ENCODE measurements at places on chromosomes 13 and 19.

- no peak for DNase-seq
Observed at GRCh38 chr13:59793107-59793506, 370.6 kb downstream of the DIAPH3 start.

GRCh38 chr13:25717666-25718197, 334.1 kb downstream of the SHISA2 start:
- DNase-seq = no peak

DNA sequence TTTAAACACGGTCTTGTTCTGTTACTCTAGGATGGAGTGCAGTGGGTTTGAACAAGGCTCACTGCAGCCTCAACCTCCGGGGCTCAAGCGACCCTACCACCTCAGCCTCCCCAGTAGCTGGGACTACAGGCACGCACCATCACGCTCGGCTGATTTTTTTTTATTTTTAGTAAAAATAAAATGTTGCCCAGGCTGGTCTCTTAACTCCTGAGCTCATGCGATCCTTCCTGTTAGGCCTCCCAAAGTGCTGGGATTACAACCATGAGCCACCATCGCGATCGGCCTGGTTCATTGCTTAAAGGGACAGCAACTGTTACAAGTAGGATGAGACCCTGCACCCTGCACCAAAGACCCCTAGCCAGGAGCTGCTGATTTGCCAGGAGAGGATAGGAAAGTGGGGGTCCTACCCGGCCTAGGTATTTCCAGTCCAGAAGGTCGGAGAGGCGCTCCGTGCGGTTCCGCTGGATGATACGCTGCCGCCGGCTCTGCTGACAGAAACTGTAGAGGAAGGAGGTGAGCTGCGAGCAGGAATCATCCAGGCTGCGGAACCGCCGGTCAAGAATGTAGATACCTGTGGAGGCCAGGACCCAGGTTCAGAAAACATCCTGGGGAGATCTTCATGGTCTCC, 5.1 kb downstream of the FTL start:
- DNase-seq = no peak

DNA sequence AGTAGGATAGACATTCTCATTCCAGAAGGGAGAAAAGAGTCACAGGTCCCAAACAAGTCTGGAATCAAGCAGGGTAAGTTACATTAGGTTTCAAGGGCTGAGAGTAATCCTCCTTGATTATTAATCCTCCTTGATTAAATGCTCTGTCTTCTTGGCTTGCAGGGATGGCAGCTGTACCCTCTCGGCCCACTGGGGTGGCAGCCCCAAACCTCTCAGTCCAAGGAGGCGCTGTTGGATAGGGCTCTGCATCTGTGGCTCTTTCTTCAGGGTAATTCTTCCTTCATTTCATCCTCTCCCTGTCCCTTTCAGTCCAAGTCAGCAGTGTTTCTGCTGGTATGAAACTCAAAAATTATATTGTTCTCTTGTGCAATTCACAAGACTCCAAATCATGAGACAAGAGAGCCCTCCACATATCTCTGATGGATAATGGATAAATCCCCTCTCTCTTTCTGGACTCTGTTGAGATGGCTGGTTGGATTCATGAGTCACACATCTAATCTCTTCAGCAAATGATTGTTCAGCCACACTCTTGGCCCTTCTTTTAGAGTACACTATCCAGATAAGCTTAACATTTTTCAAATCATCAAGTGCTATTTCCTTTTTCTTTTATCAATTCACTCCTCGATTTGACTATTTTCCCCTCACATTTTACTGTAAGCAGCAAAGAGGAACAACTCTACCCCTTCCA, 323.7 kb upstream of the HTR2A start:
- no peak for DNase-seq

DNA sequence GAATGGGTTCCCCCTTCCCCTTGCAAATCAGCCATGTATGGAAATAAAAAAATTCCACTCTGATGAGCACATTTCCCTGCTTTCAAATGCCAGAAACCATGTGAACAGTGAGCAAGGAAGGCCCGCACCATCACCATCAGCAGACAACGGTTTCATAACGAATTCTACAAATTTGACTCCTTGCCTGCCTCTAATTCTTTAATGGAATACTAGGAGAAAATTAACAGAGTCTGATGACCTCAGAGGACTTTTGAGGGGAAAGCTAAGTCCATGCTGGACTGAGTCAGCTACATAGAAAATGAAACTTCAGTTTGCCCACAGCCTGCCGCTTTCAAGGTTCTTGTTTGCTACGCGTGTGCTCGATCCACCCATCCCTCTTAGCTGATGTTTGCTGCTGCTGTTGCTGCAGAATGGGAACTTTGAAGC, 46.7 kb upstream of the KL start:
- DNase-seq = peak; percentile 5

- no peak for DNase-seq
Observed at GRCh38 chr19:18170714-18171255, 2.8 kb upstream of the IFI30 start.

DNA sequence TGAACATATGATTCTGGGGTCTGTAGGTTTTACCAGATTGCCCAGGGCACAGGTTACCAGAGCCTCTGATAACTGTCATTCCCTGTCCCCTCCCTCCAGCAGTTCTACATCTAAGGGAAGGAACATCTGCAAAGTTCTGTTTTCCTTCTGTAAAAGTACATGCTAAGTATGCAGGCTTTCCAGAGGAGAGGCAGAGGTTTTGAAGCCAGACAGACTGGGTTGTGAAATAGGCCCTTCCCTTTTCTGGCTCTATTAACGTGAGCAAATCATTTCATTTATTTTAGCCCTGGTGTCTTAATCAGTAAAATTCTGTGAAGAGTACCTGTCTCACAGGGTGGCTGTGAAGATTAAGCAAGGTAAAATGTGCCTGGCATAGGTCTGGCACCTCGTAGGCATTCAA, 66.1 kb upstream of the C1QTNF9 start:
- no peak for DNase-seq

DNA sequence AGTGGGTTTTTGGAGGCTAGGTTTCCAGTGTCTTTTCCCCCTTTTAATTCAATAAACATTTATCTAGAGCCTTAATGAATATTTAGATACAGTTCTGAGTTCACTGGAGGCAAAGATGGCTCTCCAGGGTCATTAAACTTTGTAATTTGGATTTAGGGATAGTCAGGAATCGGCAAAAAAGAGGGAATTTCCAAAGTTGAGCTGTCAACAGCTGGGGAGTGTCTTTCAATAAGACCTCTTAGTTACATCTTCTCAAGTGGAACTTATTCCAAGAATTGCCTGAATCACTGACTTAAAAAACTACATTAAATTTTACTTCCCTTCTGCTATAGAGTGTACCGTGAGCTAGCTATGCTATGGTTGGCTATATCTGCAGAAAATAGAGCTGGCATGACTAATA, 2.0 kb downstream of the LRCH1 start:
- DNase-seq = no peak

- no peak for DNase-seq
Observed at GRCh38 chr13:100895651-100896050, 221.1 kb upstream of the TMTC4 start.

- no peak for DNase-seq
Observed at GRCh38 chr19:3372413-3372812, 6.0 kb downstream of the NFIC start.

DNA sequence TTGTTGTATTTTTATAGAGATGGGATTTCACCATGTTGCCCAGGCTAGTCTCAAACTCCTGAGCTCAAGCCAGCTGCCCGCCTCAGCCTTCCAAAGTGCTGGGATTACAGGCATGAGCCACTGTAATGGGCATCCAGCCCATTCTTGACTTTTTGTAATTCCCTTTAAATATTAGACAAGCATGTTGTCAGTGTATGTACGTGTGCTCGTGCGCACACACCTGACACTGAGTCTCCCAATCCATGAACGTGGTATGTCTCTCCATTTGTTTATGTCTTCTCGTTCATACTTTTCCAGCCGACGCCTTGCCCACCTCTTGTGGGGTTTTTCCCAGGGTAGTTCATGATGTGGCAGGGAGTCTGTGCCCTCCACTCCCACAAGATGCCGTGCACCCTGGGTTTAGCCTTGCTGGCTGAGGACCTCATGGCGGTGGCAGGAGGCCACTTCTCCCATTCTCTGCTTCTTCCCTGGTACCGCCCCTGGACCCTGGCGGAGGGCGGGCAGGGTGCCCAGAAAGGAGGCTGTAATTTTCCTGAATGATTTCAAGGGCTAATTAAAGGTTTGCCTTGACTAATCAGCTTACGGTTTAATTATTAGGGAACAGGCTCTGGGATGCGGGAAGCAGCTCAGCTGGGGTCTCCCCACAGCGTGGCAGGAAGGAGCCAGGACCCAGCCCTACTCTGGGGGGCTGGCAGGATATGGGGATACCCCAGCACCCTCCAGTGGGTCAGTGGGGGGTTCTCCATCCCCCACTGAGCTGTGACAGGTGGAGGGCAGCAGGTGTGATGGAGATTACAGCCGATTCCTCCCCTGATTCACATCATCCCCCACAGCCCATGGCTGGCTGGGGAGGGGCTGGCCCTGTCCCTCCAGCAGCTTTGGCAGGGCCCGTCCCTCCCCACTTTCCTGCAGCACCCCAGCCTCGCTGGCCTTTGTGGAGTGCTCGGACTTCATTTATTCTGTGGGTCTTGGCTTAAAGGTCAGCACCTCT, 12.9 kb downstream of the PAK4 start:
- peak; percentile 39 for DNase-seq

Measured in MG63 (cell line).